Naive B cell (primary cell): ENCODE measurements at places on chromosomes 7 and 10.

- DNase-seq: no peak
Observed at GRCh38 chr7:42596737-42597136, 315.1 kb downstream of the C7orf25 start.

DNA sequence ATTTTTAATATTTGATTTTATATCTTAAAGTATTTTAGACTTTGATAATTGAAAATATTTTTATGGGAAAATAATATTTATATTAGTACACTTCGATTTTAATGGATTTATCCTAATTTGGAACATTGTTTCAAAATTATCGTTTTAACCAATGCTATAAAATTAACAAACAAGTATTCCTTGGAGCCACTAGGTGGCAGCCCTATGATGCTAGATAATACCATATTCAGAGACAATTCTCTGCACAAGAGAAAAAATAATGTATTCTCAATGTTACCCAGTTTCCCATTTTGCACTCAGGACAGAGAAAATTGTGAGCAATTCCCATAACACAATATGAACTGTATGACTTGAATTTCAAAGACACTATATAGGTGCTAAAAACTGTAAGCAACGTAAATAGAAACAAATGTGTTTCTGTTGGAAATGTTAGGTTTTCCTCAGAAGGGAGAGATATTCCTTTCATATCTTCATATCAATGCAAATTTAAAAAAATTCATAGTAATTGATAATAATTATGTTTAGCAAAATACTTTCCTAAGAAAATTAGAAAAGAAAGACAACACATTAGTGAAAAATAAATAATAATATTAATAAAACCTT, 237.8 kb downstream of the SEMA3E start:
- no peak for DNase-seq

DNA sequence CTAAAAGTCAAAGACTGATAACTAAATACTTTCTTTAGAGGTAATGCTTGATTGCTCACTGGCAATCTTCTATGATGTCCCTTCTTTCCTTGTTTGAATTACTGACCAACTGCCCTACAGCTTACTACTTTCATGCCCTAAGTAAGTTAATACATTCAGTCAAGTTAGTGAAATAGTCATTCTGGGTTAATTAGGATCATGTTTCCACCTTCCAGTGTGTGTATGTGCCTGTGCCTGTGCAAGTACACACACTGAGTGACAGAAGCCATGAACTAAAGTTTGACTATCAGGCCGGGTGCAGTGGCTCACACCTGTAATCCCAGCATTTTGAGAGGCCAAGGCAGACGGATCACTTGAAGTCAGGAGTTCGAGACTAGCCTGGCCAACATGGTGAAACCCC, 187.9 kb downstream of the CACNA2D1 start:
- DNase-seq: no peak

GRCh38 chr10:125283191-125283835, 123.0 kb upstream of the CTBP2 start:
- DNase-seq: no peak

GRCh38 chr7:97269741-97270140, 152.2 kb downstream of the SDHAF3 start:
- DNase-seq: no peak
